ENCODE measurements at places on chromosomes 11 and 22. TPM values are rescaled to one million over a fixed set of nuclear protein-coding genes. Genes with fewer than 3 reads are reported as not detected.

- H3K4me1 ChIP-seq = peaks cover 9% of the 10 kb centered on the region
- DNase-seq = no peak
- H3K4me3 ChIP-seq = peak overlapping the region; percentile 46
- H3K27me3 ChIP-seq = no peaks in the 10 kb centered on the region
- H3K27ac ChIP-seq = no peak overlapping the region
Measured at GRCh38 chr11:124717421-124717785, 22.3 kb upstream of the NRGN start.

- H3K4me3 ChIP-seq = no peak overlapping the region
- no peaks in the 10 kb centered on the region for H3K4me1 ChIP-seq
- no peak for DNase-seq
- H3K27me3 ChIP-seq = no peaks in the 10 kb centered on the region
Measured at GRCh38 chr22:22771696-22772377, 115.8 kb upstream of the IGLL5 start.

DNA sequence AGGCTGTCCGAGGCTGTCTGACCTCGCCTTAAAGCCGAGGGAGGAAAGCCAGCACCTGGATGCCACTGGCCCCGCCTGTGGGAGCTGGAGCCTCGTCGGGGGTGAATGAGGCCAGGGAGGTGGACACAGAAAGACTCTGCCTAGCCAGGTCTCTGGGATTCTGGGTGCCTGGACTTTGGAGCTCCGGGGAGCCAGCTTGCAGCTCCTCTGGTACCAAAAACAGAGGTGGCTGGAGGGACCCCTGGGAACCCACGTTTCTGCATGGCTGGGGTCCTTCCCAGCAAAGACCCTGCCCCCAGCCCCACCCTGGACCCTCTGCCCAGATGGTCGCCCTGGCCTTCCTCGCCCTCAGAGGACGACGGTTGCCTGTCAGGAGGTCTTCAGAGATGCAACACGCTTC lies 239.7 kb downstream of the BRD1 start:
- H3K27me3 ChIP-seq = no peaks in the 10 kb centered on the region
- no peaks in the 10 kb centered on the region for H3K36me3 ChIP-seq
- H3K27ac ChIP-seq = no peak overlapping the region
- no peaks in the 10 kb centered on the region for H3K4me1 ChIP-seq
- no peak for DNase-seq

Gene C11orf86
- 87.7 TPM for total RNA-seq

Gene OR8K1
- total RNA-seq = not detected

- no peaks in the 10 kb centered on the region for H3K27me3 ChIP-seq
- no peak overlapping the region for H3K4me3 ChIP-seq
- peak overlapping the region; percentile 76 for H3K27ac ChIP-seq
- DNase-seq = peak; percentile 67
- no peaks in the 10 kb centered on the region for H3K4me1 ChIP-seq
- no peaks in the 10 kb centered on the region for H3K36me3 ChIP-seq
Measured at GRCh38 chr11:120192831-120193625, 17.8 kb upstream of the OAF start.

DNA sequence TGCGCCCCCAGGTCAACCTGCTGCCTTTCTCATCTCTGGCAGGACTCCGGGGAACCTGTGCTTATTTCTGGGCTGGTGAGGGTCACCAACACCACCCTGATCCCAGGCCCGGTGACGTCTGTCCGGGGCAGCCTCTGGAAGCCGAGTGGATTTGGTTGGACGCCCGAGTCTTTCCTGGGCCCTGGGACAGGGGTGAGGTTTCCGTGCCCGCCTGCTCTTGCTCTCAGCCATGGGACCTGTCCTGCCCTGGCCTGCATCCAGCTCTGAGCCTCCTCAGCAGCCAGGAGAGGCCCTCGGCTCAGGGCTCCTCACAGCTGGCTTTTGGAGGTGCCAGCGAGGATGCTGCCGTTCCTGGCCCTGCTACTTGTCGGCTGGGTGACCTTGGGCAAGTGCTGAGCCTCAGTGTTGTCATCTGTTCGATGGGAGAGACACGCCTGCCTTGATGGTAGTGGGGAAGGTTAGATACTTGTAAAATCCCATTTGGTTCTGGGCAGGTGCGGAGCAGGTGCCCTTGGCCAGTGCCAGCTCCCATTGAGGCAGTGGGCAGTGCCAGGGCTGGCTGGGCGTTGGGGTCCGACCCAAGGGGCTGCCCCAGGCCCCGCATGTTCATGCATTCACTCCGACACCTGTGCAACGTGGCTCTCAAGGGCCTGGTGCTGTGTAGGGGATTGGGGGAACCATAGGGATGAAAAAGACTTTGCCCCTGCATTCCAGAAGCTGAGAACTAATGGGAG lies 58.9 kb upstream of the THY1 start:
- peak; percentile 43 for DNase-seq
- H3K4me1 ChIP-seq = peaks cover 5% of the 10 kb centered on the region
- H3K27me3 ChIP-seq = no peaks in the 10 kb centered on the region
- no peak overlapping the region for H3K27ac ChIP-seq
- no peak overlapping the region for H3K4me3 ChIP-seq
- no peaks in the 10 kb centered on the region for H3K36me3 ChIP-seq

- H3K27me3 ChIP-seq = no peaks in the 10 kb centered on the region
- H3K4me1 ChIP-seq = peaks cover 19% of the 10 kb centered on the region
- no peaks in the 10 kb centered on the region for H3K36me3 ChIP-seq
- DNase-seq = no peak
- H3K4me3 ChIP-seq = no peak overlapping the region
- peak overlapping the region; percentile 68 for H3K27ac ChIP-seq
Measured at GRCh38 chr11:48019595-48019994, 39.2 kb downstream of the PTPRJ start.

DNA sequence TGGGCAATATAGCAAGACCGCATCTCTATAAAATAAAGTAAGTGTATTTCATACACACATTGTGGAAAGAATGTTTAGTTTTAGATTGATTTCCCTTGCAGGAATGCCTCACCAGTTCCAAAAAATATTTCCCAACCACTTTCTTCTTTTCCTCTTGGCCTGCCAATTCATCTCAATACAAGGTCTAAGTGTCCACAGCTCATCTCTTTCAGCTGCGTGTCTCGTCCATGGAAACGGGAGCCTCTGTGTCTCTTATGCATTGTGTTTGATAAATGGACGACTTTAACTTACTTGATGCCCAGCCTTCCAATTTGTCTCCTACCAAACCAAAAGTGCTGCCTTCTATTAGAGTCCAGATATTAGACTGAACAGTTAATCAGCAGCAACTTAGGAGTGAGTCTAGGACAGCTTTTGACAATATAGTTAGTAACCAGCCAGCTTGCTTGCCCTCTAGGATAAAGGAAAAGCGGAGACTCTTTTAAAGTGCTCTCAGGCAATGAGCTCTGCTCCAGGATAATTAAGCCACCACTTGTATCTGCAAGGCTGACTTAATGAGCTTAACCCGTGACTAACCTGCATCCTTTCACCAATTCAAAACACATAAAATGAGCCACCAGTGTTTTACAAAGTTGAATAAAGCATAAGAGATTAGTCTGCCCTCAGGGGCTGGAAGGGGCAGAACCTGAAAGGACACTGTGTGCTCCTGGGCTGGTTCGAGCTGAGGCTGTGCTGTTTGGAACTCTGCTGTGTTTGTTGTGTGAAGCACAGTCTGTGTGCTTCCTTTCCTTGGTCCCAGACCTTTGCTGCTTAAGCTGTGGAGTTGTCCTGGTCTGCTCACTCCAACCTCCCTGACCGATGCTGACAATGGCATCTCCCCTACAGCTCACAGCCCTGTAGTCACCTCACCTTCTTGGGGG lies 27.5 kb downstream of the FBXO7 start:
- H3K27ac ChIP-seq = no peak overlapping the region
- no peaks in the 10 kb centered on the region for H3K27me3 ChIP-seq
- no peak for DNase-seq
- no peak overlapping the region for H3K4me3 ChIP-seq
- no peaks in the 10 kb centered on the region for H3K4me1 ChIP-seq

- no peak overlapping the region for H3K27ac ChIP-seq
- DNase-seq = no peak
- H3K27me3 ChIP-seq = no peaks in the 10 kb centered on the region
- no peak overlapping the region for H3K4me3 ChIP-seq
Measured at GRCh38 chr22:27122574-27122973, 465.2 kb downstream of the MIAT start.

DNA sequence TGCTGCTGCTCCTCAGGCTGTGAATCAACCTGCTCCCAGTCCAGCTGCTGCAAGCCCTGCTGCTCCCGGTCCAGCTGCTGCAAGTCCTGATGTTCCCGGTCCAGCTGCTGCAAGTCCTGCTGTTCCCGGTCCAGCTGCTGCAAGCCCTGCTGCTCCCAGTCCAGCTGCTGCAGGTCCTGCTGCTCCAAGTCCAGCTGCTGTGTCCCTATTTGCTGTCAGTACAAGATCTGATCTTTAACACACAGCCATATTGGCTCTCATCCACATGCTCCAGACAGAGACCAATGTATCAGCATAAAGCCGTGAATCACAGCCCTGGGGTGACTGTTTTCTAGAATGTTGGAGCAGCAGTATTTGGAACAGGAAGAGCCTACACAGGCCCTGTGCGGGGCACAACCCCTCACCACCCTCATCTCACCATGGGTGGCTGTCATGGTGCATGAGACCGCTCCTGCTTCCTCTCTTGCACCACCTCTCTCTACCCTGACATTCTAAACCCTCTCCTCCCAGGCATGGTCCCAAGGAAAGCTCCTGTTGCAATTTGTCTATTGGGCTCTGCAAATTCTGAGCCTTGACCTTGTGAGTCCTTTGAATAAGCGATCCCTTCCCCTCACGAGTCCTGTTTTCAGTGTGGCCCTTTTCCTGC lies 3.5 kb downstream of the KRTAP5-10 start:
- no peak for DNase-seq
- no peaks in the 10 kb centered on the region for H3K27me3 ChIP-seq
- H3K36me3 ChIP-seq = no peaks in the 10 kb centered on the region

Gene CSNK2A3
- total RNA-seq = not detected

GRCh38 chr22:28015046-28015425 lies 96.0 kb upstream of the PITPNB start:
- no peaks in the 10 kb centered on the region for H3K4me1 ChIP-seq
- H3K4me3 ChIP-seq = no peak overlapping the region

DNA sequence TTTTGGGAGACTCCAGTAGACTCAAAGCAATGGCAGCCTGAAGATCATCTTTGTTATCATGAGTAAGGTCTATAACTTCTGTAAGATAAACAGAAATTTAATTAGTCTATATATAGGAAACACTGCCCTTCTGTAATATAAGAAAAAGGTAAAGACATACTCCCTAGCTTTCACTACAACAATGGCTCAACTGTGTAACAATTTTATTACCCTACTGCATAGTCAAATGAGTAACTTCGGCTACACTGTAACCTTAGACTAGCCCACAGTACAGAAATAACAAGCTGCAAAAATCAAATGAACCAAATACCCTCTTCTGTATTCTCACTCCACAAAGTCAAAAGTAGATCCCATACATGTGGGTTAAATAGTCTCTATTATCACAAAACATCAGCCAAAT lies 33.7 kb downstream of the USP28 start:
- peaks cover 3% of the 10 kb centered on the region for H3K4me1 ChIP-seq
- no peak overlapping the region for H3K27ac ChIP-seq
- DNase-seq = no peak
- H3K27me3 ChIP-seq = no peaks in the 10 kb centered on the region
- H3K36me3 ChIP-seq = no peaks in the 10 kb centered on the region

Gene CD3D
- 23.9 TPM for total RNA-seq

DNA sequence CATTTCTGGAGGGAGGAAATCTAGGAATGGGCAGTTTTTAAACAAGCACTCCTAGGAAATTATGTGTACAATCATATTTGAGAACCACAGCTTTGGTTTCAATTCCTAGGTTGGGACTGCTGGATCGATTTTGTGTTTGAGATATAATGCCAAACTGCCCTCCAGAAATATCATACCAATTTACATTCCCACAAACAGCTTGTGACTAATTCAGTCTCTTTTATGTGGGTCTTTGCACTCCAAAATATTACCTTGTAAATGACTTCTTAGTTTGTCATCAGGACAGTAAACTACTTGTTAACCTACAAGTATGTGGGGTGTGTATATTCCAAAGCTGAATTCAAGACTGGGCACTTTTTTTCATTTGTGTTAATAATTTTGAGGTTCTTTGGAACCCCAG lies 9.8 kb upstream of the BARX2 start:
- H3K4me3 ChIP-seq = no peak overlapping the region
- DNase-seq = no peak
- H3K36me3 ChIP-seq = no peaks in the 10 kb centered on the region
- no peaks in the 10 kb centered on the region for H3K27me3 ChIP-seq
- no peak overlapping the region for H3K27ac ChIP-seq
- H3K4me1 ChIP-seq = peaks cover 10% of the 10 kb centered on the region

GRCh38 chr11:105000167-105000566 lies 22.8 kb downstream of the CASP5 start:
- H3K36me3 ChIP-seq = no peaks in the 10 kb centered on the region
- H3K4me1 ChIP-seq = no peaks in the 10 kb centered on the region
- H3K27ac ChIP-seq = no peak overlapping the region
- no peak overlapping the region for H3K4me3 ChIP-seq

DNA sequence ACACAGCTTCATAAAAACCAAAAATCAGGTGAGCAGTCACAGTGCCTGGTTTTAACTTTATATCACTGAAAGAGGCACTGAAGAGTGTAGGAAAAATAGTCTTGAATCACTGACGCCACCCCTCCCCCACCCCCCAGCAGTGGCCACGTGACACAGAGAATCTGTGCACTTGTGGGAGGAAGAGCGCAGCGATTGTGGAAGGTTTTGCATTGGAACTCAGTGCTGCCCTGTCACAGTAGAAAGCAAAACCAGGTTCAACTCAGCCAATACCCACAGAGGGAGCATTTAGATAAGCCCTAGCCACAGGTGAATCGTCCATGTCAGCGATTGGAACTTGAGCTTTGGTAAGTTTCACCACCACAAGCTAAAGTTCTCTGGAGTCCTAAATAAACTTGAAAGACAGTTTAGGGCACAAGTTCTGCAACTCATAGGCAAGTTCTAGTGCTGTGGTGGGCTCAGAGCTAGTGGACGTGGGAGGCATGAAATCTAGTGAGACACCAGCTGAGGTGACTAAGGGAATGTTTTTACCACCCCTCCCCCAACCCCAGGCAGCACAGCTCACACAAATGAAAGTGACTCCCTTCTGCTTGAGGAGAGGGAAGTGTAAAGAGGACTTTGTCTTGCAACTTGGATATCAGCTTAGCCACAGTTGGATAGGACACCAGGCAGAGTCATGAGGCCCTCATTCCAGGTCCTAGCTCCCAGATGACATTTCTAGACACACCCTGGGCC lies 13.3 kb downstream of the OR52B2 start:
- no peaks in the 10 kb centered on the region for H3K27me3 ChIP-seq
- no peak overlapping the region for H3K27ac ChIP-seq
- no peak overlapping the region for H3K4me3 ChIP-seq
- no peaks in the 10 kb centered on the region for H3K36me3 ChIP-seq
- H3K4me1 ChIP-seq = no peaks in the 10 kb centered on the region

DNA sequence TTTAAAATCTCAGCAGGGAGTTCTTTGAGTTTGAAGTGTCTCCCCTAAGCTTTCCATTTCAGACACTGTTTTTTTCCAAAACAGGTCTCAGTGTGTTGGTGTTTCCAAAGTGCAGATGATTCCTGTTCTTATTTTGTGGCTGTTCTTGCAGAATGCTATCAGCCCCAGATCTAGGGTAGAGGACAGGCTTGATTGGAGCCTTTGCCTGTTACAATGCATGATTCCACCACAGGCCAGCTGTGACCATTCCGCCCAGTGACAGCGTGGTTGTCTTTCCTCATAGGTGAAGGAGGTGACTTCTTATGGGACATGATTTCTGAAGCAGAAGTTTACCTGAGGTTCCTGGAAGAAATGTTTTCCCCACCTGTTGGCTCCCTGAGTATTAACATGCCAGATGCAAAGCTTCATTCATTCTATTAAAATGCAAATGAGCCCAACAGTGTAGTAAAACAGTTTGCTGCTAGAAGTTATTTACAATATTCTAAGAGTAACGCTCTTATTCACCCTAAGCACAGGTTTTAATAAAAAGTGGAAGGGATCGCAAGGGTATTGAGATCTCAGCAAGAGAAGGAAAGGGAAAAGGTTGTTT lies 36.9 kb upstream of the BIRC3 start:
- H3K4me1 ChIP-seq = no peaks in the 10 kb centered on the region
- no peaks in the 10 kb centered on the region for H3K36me3 ChIP-seq
- no peak overlapping the region for H3K4me3 ChIP-seq
- DNase-seq = no peak

Gene PGR
- 0.38 TPM for total RNA-seq

Data from Peyer's patch (tissue), 4 donors.